SHP77 treated with DMSO at 0.1 percent for 48 hours (cell line): ENCODE measurements at places on chromosomes 16 and 17.

GRCh38 chr17:72492941-72493340 lies 372.1 kb downstream of the SOX9 start:
- DNase-seq = no peak

- DNase-seq = no peak
Observed at GRCh38 chr16:66390346-66391108, 24.0 kb downstream of the CDH5 start.

DNA sequence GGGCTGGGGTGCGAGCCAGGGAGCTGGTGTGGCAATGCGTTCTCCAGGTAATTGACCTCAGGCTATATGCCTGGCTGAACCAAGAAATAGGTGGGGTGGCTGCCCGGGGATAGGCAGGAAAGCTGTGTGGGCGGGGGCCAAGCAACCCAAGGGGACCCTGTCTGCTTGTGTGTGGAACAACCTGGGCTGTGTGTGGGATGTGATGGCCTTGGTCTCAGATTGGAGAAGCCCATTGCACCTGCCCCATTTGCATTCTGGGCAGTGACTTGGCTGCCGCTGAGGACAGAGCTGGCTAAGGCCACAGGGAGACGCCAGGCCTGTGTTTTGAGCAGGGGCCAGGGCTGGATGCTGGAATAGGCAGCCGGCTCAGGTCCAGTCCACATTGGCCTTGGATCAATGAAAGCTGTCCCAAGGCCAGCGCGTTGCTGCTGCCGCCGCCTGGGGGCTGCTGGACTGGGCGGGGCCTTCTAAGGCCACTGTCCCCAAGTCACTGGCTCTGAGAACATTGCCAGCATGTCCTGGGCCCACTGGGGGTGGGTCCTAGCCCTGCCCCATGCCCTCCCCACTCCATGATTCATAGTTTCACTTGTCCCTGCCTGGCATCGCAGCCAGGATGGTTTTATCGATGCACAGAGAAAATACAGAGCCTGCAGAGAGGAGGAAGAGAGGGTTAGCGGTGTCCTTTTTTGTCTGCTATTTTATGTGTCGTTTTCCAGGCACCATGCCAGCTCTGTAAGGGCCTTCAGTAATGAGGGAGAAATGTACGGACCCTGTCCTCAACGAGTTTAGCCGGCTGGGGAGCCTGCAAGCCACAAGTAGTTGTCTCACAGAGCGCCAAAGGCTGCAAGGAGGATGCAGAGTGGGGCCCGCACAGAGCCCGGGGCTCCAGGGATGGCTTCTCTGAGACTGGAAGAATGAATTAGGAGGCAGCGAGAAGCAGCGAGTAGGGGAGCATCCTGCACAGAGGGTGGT lies 43.9 kb downstream of the NKD1 start:
- DNase-seq = peak; percentile 3

DNA sequence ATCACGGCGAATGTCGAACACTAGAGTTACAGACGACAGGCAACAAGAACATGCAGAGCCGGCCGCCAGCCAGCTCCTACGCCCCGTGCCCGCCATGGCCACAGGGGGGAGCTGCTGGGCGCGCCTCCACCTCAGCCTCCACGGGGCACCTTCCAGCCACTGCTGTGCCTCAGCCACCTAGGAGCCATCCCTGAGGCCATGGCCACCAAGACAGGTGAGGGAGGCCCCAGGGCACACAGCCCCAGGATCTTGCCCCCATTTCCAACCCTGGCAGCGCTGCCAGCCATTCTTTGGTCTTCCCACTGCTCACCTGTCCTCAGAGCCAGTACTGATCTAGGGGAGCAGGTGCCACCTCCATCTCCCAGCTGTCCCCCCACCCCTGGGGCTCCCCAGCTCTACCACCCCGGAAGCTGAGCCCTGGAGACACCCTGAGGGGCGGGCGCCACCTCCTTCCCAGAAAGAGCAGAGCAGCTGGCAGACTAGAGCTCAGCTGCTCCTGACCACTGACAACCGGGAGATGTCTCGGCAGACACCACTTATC lies 11.8 kb downstream of the GNPTG start:
- DNase-seq = no peak

DNA sequence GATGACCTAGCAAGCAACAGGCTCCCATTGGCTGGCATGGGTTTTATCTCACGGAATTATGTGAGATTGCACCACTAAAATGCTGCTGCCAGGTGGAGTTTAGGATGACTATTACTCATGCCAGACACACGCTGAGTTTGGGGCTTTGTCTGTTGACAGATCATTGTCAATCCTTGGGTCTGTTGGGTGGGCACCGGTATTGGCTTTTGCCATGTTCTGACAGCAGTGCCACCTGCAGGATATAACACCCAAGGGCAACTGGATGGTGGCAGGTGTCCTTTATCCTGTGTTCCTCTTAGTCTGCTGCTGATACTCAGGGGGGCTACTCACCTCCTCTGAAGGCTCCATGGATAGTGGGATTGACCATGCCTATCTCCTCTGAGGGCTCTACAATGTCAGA lies 221.6 kb upstream of the DYNLRB2 start:
- no peak for DNase-seq

GRCh38 chr16:81693041-81693743 lies 85.9 kb upstream of the PLCG2 start:
- no peak for DNase-seq

DNA sequence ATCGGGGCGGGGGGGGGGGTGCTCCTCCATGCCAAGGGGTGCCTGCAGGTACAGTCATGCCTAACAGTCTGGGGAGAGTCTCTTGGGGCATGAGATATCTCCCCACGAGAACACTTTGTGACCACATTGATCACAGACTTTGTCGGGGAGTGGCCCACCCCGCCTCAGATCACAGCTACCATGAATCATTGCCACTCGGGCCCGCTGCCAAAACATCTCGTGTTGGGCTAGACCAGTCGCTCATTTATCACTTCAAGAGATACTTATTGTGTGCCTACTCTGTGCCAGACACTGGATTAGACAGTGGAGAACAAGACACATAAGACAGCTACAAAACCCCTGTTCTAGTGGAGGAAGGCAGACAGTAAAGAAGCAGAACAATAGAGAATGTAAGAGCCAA lies 72.6 kb downstream of the CLEC16A start:
- no peak for DNase-seq
